NCI-H146 (cell line): ENCODE measurements at places on chromosomes 2 and 18.

DNA sequence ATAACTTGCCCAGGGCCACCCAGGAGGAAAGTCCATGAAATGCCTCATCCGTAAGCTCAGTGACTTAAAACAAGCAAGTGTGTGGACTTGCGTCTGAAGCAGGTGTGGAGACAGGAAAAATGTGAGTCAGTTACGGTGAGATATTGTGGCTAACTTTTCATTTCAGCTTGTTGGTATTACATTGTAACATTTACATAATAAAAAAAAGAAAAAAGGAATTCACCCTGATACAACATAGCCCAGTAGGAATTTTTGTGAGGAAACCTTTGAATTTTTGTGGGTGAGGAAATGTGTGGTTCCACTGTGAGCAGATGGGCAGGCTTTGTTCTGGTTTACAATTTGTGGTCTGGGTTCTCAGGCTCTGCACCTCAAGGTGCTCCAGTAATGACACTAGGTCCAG is 33.7 kb upstream of the LYPD6B start:
- no peak for DNase-seq

- no peak for DNase-seq
Observed at GRCh38 chr18:11572201-11572600, 37.2 kb upstream of the SLC35G4 start.

- DNase-seq, result no peak
Observed at GRCh38 chr2:158533009-158533408, 76.3 kb downstream of the PKP4 start.

DNA sequence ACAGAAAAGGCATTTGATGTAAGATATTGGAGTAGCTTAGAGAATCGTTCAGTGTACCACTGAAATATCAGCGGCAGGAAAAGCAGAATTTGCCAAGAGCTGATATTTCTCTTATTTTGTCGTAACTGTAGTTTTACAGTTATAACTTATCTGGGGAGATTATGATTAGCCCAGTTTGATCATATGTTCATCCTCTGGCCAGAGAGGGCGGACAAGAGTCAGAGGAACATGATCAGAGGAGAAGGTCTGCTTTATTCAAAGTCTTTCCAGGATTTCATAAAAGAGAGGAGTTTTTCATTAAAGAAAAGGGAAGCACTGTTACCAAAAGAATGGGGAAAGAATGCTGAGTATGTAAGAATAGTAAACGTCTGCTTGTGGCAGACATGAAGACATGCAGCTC is 1655.6 kb downstream of the DPP10 start:
- DNase-seq, result no peak

- no peak for DNase-seq
Observed at GRCh38 chr18:54923339-54923956, 35.8 kb downstream of the CCDC68 start.

- DNase-seq, result no peak
Observed at GRCh38 chr2:163198972-163199371, 360.4 kb upstream of the KCNH7 start.

- DNase-seq, result no peak
Observed at GRCh38 chr2:125643585-125643984, 1012.4 kb upstream of the GYPC start.

DNA sequence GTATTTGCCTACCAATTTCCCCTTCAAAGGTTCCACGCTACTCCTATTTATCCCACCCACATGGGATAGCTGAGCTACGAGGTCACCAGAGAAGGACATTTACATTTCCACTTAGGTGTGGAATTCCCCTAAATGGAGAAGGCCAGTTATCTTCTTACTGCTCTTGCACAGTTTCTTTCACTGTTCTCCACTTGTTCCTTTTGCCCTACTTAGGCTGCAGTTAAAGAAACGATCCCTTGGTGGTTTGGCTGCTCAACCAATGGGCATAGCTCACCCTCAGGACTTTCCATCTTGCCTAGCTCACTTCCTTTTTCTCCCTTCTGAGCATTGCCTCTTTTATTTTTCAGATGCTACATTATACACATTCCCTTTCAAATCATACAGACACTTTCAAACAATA is 11.2 kb upstream of the NABP1 start:
- no peak for DNase-seq

DNA sequence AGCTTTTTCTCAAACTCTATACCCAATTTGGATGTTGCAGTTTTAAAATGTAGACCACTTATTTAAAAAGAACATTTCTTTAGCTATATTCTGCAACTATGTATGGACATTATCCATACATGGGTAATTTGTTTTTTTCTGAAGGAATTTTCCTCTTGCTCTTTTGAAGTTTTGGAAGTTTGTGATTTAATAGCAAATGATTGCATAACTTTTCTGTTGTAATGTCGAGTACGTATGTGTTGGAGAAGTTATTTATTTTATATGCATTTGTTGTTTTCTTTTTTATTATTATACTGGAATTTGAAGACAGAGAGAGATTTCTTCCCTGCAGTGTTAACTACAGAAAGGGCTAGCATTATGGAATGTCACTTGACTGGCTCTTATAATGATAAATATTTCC is 207.7 kb upstream of the FANCL start:
- DNase-seq, result no peak

- no peak for DNase-seq
Observed at GRCh38 chr2:130928385-130928784, 91.7 kb downstream of the ARHGEF4 start.

DNA sequence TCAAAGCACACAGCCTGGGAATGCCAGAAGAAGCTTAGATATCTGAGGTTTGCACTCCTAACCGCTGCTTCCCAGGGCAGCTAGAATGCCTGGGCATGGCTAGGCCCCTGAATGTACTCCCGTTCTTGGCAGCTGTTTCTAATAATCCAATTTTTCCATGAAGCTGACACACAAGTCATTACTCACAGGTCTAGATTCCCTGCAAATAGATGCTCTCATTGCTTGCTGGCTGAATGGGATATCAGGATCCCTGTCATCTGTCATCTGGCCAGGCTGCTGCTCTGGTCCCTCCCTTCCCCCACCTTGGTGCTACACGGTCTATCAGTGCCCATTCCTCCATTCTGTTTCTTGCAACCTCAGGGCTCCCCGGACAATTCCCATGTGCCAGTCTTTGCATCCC is 40.7 kb upstream of the TEX51 start:
- no peak for DNase-seq

GRCh38 chr2:149692961-149693396 is 105.4 kb upstream of the MMADHC start:
- no peak for DNase-seq

DNA sequence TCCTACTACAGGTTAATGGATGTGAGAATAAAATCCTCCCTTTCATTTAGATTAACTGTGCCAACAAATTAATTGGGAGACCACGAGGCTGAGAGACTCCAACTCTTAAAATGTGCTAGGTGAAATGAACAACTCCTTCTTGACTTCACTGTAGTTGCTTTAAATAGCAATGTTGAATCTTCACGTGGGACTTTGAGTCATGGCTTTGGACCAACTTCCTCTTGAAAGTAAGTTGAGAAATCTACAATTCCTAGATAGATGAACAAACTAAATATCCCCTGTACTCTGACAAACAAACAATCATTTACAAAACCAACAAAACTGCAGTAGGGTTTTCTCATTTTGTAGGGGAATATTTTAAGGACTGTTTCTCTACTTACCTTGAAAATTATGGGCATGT is 291.9 kb upstream of the SPRED2 start:
- DNase-seq, result no peak

- DNase-seq, result no peak
Observed at GRCh38 chr2:186105016-186105724, 366.6 kb downstream of the FSIP2 start.

GRCh38 chr2:157075924-157076323 is 181.6 kb upstream of the GALNT5 start:
- no peak for DNase-seq

DNA sequence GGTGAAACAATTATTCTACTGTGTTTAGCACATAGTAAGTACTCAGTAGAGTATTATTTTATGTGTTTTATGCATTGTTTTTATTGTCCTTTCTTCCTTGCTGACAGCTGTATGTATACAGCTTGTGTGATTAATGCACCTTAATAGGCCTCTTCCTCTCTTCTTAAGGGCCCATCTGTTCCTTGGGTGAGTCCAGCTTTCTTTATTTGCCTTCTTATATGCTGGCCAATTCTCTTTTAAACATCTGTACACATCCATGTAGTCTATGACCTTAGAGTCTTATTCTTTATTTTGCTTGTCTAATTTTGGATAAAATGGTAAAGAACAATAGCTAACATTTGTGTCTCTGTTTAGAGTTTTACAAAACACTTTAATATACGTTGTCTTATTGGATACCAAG is 333.7 kb upstream of the MEIS1 start:
- no peak for DNase-seq

- DNase-seq, result no peak
Observed at GRCh38 chr2:3493615-3494007, 25.7 kb downstream of the ADI1 start.

- DNase-seq, result no peak
Observed at GRCh38 chr2:56960581-56960980, 776.8 kb downstream of the CCDC85A start.

DNA sequence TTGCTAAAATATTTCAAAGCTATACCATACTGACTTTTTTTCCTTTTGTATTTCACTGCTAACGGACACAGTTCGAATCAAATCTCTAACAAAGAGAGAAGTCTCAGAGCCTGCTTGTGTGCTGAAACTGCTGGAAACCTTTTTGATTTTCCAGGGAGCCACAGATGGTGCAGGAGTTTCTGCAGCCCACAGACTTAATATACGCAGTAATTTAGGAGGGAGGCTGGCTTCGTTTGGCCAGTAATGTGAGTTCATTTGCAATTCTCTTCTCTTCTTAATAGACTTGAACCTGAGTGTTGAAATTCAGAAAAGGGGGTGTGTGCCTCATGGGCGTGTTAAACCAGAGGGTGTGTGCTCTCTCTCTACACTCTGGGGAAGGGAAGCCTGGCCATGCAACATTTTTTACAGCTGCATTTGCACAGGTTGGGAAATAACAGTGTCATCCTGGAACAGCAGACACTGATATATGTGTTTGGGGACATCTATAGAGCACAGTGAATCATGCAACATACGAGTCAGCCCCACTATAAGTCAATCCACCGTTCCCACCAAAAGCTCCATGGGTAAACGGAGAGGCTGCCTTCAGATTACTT is 333.0 kb downstream of the CLIP4 start:
- no peak for DNase-seq

DNA sequence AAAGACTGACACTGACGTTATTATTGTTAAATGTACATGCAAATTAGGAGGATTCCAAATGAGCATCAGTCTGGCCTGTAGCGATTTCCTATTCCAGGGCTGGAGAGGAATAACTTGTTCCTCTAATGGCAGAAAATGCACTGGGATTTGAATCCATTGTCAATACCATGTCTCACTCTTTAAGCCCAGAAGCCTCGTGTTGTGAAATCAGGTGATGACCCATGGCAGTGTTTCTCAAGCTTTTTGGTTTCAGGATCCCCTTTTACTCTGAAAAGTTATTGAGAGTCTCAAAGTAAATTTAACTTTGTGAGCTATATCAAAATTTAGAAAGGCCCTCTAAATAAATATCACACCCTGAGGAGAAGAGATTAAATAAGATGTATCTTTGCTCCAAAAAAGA is 279.2 kb downstream of the GALR1 start:
- no peak for DNase-seq

GRCh38 chr2:133561045-133561852 is 7.0 kb downstream of the NCKAP5 start:
- DNase-seq, result no peak

DNA sequence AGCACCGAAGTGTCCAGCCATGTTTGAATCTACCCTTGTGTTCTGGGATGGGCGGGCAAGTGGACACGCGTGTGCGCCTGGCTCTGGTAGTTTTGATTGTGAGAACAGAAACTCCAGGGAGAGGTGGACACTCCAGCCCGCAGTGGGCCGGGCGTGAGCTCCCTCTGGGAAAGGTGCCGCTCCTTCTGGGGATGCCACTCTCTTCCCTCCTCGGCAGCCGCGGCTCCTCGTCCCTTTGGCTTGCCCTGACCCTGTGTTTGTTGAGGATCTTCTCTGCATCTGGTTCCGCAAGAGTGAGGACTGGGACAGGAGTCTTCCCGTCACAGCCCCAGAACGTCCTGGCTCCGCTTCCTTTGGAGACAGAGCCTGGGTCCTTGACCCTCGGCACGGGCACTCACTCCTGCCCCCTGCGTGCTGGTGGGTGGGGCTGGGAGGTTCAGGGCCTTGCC is 1.3 kb downstream of the CTDP1 start:
- no peak for DNase-seq

- DNase-seq, result no peak
Observed at GRCh38 chr2:178275600-178275999, 81.3 kb downstream of the OSBPL6 start.

GRCh38 chr2:134372611-134373131 is 118.8 kb downstream of the MGAT5 start:
- no peak for DNase-seq

DNA sequence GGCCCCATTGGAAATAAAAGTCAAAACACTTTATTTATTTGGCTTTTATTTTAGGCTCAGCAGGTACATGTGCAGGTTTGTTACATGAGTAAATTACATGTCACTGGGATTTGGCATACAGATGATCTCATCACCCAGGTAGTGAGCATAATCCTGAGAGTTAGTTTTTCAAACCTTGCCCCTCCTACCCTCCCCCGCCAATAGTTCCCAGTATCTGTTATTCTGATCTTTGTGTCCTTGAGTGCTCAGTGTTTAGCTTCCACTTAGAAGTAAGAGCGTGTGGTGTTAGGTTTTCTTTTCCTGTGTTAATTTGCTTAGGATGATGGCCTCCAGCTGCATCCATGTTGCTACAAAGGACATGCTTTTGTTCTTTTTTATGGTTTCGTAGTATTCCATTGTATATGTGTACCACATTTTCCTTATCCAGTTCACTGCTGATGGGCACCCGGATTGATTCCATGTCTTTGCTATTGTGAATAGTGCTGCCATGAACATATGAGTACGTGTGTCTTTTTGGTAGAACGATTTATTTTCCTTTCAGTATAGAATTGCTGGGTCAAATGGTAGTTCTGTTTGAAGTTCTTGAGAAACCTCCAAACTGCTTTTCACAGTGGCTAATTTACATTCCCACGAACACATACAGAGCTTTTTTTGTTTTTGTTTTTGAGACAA is 47.9 kb downstream of the ARMC9 start:
- no peak for DNase-seq

GRCh38 chr2:10634495-10634894 is 55.3 kb downstream of the NOL10 start:
- no peak for DNase-seq

DNA sequence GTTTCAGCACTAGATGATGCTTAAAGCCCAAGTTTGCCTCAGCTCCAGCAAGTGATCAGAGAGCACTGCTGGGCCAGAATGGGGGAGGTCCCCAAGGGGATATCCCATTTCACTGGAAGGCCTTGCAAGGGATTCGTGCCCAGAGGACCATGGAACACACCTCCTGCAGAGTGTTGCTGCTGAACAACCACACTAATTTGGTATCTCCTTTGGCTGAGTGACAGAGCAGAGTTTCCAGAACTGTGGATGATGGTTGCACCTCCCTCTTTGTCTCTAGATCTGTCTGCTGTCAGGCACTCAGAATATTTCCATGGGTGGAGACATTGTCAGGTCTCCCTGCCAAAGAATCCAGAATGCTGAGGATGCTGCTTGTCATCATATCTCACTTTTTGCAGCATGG is 484.8 kb upstream of the NETO1 start:
- DNase-seq, result no peak
